Stimulated activated CD8-positive, alpha-beta memory T cell treated with anti-CD3 and anti-CD28 coated beads, Interleukin-7, amount 100 ng/mL, for 1 hour (primary cell): ENCODE measurements at places on chromosomes 7 and 10.

DNA sequence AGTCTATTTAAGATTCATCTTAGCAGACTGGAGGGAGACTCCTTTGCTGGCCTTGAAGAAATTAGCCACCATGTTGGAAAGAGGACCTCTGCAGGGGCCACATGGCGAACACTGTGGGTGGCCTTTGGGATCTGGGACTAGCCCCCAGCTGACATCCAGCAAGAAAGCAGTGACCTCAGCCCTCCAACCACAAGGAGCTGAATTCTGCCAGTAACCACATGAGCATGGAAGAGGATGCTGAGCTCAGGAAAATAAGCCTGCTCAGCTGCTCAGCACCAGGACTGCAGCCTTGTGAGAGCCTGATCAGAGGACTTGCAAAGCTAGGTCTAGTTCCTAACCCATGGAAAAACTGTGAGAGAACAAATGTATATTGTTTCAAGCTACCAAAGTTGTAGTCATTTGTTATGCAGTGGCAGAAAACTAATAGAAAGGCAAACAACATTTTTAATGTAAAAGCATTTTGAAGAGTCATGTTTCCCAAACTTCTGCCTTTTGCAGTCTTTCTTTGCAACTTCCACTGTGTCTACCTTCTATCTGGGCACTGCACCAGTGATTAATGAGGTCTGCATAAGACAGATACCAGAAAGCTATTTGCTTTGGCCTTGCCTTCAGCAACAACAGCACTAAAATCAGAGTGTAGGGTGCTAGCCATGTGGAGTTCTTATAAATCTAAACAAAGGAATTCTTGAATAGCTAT lies 183.7 kb downstream of the FGFR2 start:
- DNase-seq: no peak

GRCh38 chr7:31679574-31680305 lies 7.3 kb upstream of the PPP1R17 start:
- no peak for DNase-seq

- no peak for DNase-seq
Measured at GRCh38 chr10:103897241-103897774, 20.7 kb downstream of the STN1 start.

DNA sequence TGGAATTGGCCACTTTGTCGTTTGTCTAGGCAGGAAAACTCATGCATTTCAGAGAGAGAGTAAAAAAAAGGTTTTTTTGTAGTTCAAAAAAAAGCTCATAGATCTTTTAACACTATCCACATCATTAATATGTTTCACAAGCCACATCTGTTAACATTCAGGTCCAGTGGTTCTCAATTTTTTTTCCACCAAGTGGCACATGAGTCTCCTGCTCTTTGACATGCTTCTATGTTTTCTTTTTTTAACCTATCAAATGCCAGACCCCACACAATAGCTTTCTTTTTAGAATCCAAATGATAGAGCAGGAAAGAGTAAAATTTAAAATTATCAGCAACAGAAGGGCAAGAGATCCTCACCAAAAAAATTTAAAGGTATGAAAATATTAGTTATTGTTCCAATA lies 20.3 kb downstream of the NOD1 start:
- no peak for DNase-seq

DNA sequence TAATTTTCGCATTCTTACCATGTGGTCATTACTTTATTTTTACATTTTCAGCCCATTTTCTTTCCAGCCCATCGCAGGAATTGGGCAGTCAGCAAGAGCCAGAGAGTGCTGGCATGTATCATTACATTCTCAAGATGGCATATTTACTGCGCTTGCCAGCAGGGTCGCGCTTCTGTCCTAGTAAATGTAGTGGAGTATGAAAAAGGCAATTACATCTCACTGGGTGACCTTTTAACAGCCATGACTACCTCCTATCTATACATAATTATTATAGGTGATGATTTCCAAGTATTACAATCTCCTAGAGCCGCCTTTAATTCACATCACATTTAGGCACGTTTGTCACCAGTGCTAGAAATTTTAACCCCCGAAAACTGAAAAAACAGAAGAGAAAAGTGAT lies 433.7 kb upstream of the MGMT start:
- no peak for DNase-seq

- no peak for DNase-seq
Measured at GRCh38 chr10:32627183-32627582, 181.2 kb downstream of the CCDC7 start.

DNA sequence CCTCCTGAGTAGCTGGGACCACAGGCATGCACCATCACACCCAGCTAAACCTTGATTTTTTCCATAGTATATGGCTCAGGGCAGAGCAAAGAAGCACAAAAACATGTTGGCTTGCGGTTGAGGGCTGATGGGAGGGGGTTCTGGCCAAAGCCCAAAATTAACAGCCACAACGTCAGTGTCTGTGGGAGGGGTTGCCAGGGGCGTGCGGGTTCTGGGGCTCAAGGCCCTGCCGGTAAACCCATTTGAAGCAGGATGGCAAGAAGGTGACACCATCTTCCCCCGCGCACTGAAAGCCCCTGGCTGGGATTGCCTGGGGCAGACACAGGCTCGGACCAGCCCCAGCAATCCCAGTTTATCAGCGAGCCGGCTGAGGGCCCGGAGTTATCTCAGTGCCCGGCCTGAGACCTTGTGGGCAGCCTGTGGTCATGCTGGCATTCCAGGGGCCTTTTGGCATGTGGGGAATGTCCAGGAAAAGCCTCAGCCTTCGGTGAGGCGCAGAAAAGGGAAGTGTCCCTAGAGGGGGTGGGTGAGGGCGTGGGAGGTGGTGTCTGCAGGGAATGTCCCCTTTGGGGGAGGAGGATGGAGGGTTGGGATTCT lies 167.7 kb upstream of the TNRC18 start:
- DNase-seq: no peak
